ENCODE measurements at places on chromosomes 7 and 10.

DNA sequence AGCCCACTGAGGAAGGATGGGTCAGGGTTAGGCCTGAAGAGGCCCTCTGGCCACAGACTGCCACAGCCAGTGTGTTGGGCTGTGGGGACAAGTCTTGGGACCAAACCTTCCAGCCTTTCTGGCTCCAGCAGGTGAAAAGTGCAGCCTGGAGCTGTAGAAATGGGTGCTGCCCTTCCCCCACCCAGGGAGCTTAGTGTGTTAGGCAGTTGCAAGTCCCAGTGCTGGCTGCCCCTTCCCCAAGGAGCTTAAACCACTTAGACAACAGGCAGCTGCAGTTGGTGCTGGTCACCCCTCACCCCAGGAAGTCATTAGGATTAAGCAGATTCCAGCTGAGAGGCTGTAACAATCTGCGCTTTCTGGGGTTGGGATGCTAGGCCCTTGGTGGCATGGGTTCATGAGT is 563.3 kb downstream of the NRG3 start:
- DNase-seq = no peak

DNA sequence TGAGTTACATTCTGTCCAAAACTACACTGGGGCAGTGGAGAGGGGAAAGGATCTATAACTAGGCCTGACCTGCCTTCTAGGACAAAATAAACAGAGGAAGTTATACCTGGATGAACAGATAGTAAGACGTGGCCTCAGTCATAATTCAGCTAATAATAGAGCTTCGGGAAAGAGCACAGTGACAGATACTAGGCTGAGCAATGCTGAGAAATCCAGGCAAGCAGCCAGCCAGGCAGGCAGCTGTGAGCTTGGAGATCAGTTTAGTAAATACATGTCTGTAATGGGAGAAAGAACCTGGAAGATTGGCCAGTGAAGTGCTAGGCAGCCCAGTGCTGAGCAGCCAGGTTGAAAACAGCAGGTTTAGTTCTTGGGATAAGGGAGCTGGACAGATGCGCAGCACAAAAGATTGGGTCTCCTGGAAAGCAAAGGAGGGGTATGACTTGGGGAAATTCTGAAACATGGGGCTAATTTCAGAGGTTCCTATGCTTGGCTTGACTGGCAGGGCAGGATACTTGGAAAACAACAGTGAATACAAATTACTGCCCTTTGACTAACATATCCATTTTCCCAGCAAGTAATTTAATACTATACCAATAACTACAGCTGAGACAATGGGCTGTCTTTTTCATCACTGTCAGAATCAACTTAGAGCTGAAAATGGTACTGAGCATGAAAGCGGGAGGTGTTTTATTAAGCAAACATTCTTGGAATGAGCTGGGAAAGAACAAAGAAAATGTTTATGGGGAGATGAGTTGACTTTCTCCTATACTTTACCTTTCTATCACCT is 140.8 kb downstream of the DGKB start:
- peak; percentile 82 for DNase-seq

DNA sequence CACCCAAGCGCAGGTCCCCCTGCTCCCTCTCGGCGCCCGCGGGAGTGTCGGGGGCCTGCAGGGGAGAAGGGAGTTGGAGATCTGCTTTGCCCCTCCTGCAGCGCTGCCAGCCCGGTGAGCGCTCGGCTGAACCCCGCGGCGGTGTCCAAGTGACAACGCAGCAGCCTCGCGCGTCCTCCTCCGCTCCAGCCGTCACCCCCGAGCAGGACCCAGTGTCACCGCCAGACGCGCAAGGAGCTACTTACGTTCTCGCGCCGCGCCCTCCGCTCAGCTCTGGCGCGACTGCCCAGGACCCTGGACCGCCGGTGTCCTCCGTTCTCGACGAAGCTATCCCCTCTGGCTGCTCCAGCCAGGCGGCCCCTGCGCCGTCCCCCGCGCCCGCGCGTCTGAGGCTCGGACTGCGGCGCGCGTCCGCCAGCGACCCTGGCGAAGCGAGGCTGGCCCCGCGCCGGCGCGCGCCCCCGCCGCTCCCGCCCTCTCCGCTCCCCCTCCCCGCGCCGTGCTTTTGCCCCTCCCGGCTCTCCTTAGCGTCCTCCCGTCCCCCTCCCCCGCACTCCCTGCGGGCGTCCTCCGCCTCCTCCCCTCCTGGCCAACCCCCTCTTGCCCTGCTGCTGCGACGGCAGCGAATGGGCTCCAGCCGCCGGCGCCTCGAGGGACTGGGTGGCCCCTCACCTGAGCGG is at the start of gene NRCAM:
Gene NRCAM, minus strand, starts transcription at position 439 of the 680 bp plus-strand sequence. CDS start 216,372 bp downstream, outside the sequence.
- no peak for DNase-seq

DNA sequence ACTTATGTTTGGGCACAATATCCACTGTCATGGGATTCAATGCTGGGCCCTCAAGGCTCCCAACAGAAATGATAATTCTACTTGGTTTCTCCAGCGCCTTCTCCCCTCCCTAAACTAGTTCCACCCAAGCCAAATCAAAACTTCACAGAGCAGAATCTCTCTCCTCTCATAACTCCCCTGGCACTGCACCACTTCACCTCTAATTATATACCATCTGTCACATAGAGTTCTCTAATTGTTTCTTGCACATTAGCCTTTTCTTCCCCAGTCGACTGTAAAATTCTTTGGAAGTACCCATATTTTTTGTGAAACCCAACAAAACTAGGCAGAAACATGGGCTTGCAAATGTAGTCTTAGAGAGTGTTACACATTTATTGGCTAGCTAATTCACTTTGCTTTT is 8.1 kb downstream of the SGMS1 start:
- DNase-seq = no peak

DNA sequence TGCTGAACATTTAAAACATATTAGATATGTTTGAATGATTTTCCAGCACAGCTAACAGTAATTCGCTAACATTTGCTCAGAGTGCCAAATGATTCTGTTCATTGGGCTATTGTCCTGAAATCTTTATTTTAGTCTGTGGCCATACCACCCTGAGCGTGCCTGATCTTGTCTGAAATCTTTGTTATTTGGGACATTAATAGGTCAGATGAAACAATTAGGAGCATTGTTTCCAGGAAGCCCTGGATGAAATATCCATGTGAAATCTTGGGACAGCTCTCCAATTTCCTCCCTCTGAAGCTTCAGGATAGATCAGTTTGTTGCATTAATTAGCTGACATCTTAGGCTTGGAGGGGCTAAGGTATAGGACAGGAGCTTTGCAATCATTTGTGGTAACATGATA is 512.0 kb downstream of the KIF20B start:
- DNase-seq = no peak

DNA sequence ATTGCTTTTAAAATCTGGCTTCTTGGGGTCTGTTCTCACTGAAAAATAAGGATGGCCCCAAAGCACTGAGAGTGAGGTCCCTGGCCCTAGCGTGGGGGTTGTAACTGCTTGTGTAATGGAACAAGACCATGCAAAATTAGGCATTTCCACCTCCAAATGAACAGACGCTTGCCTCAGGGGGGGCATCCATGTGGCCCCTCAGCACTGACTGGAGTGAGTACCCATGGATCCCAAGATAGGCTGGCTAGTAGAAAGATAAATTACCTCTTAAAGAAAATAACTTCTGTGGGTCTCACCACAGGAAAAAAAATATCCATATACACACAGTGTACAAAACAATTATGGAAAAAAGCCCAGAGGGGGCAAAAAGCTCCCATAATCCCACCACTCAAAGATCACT is 15.2 kb upstream of the CPA1 start:
- DNase-seq = no peak

GRCh38 chr7:6106140-6106904 is 75.1 kb downstream of the ANKRD61 start:
- no peak for DNase-seq

DNA sequence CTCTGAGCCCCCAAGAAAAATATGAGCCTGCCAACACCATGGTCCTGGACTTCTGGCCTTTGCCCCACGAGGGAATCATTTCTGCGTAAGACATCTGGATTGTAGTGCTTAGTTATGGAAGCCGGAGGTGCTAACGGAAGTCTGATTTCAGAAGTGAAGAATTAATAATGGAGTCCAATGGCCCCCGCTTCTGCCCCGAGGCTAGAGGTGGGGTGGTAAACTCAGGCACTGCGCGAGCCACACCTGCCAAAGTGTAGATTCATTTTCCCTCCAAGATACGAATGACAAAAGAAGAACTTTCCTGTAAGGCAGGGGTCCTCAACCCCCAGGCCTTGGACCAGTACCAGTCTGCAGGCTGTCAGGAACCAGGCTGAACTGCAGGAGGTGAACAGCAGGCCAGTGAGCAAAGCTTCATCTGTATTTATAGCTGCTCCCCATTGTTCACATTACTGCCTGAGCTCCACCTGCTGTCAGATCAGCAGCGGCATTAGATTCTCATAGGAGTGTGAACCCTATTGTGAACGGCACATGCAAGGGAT is 22.3 kb downstream of the CNPY1 start:
- DNase-seq = no peak

GRCh38 chr7:48389977-48390376 is 218.7 kb downstream of the ABCA13 start:
- DNase-seq = no peak

GRCh38 chr7:80097756-80098155 is 36.9 kb upstream of the GNAI1 start:
- no peak for DNase-seq

- no peak for DNase-seq
These were observed 17.0 kb downstream of the CPA4 start for GRCh38 chr7:130309986-130310385.

DNA sequence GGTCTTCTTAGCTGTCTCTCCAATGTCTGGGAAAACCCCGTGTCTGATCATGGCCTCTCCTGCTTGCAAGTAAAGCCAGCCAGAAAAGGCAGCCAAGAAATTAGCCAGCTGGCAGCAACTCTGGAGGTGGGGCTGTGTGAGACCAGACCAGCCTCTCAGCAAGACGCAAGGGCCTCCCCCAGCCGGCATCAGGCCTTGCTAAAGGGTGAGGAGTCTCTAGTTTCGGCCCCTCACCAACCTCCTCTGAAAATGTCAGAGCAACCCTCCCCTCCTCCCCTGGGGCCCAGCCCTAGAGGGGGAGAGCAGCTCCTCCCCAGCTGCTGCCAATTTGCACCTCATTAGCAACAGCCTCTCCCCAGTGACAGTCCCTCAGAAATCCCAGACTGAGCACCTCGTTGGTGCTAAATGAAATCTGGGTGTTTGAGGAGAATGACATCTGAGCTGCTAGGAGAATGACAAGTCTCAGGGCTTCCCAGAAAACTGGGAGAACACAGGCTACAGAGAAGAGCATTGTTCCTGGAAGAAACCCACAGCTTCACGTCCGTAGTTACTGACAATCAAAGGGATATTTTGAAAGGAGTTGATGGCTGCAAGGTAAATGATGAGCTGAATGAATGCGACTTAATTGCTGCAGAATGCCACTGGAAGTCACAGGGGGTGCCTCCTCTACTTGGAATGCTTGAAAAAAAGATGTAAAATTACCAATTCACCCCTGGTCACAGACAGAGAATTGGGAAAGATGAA is 25.9 kb downstream of the DGKI start:
- peak; percentile 72 for DNase-seq

DNA sequence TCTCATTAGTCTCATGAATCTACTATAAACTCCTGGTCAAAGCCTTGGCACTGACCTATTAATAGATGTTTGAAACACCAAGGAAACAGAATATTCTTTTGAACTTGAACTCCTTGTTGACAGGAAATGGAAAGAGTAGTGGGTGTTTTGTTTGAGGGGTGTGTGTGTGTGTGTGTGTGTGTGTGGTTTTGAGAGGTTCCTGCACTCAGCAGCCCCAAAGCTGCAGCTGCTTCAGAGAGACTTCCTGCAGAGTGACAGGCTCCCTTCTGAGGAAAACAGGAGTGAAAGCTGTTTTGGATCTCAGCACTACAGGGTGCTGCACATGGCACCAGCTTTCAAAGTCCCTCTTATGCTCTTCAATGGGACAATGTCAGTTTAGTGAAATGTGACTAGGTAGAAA is 546.5 kb upstream of the STEAP1 start:
- no peak for DNase-seq

DNA sequence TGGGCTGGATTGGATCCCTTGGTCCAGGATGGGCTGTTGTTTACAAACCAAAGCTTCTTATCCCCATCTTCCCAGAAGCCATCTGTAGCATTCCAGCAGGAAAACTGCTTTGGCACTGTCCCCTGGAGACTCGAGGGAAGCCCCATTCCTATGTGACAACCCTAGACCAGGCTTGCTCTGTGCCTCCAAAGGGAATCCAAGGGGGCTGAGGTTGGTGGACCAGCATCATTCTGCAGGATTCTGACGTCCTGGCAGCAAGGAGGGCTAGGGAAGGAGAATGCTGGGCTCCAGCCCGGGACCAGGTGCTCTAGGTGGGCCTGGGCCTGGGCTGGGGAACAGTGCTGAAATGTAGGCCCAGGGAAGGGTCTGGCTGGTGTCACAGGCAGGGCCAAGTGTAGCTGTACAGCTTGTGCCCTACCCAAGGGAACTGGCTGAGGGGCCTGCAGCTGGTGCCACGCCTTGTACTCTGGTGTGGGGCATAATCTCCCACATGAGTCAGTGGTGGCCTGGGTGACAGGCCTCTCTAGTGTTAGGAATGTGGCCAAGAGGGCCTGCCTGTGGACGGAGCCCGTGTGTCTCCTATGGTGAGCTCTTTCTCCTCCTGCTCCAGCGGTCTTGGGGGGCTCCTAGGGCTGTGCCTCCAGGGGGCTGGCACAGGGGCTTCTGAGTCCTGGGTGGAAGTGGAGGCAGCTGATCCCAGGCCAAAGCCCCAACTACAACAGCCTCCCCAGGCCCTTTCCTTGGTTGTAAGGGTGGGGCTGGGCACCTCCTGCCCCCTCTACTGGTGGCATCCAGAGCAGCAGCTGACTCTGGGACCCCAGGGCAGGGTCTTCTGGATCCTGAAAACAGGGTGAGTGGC is 25.2 kb downstream of the TRIM8 start:
- DNase-seq = no peak

DNA sequence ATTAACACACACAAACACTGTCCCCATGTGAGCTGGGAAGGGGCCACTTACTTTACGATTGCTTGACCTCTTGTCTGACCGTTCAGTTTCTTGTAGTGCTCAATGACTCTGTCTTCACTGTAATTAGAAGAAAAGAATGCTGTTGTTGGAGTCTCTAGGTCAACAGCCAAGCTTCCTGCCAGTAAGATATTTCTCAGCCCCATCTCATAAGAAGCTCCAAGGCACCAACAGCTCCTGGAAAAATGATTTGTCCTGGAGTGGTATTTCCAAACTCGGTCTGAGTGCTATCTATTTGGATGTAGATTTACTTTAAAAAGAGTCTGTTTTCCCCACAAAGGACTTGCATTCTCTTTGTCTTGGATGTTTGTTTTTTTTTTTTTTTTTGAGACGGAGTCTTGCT is 153.7 kb downstream of the PRPF18 start:
- DNase-seq = no peak

DNA sequence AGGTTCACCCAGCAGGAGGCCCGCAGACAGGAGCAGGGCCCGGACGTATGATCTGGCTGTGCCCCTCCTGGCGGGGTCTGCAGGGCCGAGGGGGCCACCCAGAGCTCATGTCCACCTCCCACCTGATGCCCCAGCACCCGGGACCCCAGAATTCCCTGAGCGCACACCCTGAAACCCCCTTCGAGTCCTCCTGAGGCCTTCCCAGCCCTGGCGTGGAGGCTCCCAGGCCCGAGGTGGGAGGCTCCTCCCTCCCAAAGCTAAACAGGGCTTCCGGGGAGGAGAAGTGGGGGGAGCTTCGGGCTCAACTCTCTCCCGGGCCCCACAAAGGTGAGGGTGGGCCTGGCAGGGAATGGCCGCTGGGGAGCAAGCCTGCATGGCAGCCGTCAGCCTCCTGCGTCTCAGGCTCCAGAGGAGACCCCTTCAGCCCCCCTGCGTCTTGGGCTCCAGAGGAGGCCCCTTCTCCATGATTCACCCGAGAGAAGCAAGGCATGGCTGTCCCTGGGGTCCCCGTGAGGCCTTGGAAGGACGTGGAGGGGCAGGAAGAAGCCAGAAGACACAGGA is 30.2 kb downstream of the MICALL2 start:
- no peak for DNase-seq

- DNase-seq = no peak
These were observed 97.4 kb upstream of the GPR26 start for GRCh38 chr10:123568751-123569150.

GRCh38 chr10:115214829-115215228 is 121.7 kb downstream of the ATRNL1 start:
- DNase-seq = no peak

Measured in Right ventricle myocardium inferior (tissue), 1 donor.